ENCODE measurements at places on chromosomes 2 and 18. TPM values are rescaled to one million over a fixed set of nuclear protein-coding genes. Genes with fewer than 3 reads are reported as not detected.

The LOXHD1 gene
- 0.16 TPM for total RNA-seq

The SERPINB11 gene
- 0.45 TPM for total RNA-seq

The RAB17 gene
- 4.9 TPM for total RNA-seq

The RGPD4 gene
- total RNA-seq, result 0.08 TPM

The IL1RN gene
- total RNA-seq, result 135 TPM

The AKAIN1 gene
- not detected for total RNA-seq

The PDE1A gene
- 2.6 TPM for total RNA-seq

The XPO1 gene
- 136 TPM for total RNA-seq

The CTAGE1 gene
- not detected for total RNA-seq

The CNDP1 gene
- 0.97 TPM for total RNA-seq

The ACMSD gene
- total RNA-seq, result 0.56 TPM

The DCC gene
- total RNA-seq, result 0.16 TPM

The COL6A3 gene
- total RNA-seq, result 79.2 TPM

The CHN1 gene
- total RNA-seq, result 2.5 TPM

The FAP gene
- total RNA-seq, result 4.5 TPM

The ASB3 gene
- total RNA-seq, result 10.8 TPM

The GALR1 gene
- 0.16 TPM for total RNA-seq

The MATN3 gene
- total RNA-seq, result 0.72 TPM

The ADRA2B gene
- total RNA-seq, result 0.93 TPM

The ITGB6 gene
- total RNA-seq, result 10.4 TPM

DNA sequence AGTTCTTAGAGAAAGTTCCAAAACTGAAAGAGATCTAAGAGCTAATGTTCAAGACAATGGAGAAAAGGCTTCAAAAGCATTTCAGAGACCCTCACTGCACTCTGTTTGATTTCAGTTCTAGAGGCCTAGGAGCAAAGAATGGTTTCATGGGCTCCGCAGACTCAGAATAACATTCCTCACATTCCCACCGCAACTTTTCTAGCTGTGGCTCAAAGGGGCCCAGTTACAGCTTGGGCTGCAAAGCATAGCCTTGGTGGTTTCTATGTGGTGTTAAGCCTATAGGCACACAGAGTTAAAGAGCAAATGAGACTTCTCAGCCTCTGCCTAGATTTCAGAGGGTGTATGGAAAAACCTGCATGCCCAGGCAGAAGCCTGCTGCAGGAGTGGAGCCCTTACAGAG is 73.0 kb downstream of the FSIP2 start:
- no peak for DNase-seq

DNA sequence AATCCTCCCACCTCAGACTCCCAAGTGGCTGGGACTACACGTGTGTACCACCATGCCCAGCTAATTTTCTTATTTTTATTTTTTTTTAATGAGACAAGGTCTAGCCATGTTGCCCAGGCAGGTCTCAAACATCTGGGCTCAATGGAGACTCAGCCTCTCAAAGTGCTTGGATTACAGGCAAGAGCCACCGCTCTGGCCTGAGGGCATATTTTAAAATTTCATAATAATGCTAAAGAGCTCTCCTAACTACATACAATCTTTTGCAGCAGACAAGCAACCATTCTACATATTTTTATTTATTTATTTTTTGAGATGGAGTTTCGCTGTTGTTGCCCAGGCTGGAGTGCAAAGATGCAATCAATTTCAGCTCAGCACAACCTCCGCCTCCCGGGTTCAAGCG is 207.0 kb downstream of the RAB3GAP1 start:
- no peak for DNase-seq

- no peak for DNase-seq
Observed at GRCh38 chr18:31578126-31578525, 13.6 kb upstream of the TTR start.

DNA sequence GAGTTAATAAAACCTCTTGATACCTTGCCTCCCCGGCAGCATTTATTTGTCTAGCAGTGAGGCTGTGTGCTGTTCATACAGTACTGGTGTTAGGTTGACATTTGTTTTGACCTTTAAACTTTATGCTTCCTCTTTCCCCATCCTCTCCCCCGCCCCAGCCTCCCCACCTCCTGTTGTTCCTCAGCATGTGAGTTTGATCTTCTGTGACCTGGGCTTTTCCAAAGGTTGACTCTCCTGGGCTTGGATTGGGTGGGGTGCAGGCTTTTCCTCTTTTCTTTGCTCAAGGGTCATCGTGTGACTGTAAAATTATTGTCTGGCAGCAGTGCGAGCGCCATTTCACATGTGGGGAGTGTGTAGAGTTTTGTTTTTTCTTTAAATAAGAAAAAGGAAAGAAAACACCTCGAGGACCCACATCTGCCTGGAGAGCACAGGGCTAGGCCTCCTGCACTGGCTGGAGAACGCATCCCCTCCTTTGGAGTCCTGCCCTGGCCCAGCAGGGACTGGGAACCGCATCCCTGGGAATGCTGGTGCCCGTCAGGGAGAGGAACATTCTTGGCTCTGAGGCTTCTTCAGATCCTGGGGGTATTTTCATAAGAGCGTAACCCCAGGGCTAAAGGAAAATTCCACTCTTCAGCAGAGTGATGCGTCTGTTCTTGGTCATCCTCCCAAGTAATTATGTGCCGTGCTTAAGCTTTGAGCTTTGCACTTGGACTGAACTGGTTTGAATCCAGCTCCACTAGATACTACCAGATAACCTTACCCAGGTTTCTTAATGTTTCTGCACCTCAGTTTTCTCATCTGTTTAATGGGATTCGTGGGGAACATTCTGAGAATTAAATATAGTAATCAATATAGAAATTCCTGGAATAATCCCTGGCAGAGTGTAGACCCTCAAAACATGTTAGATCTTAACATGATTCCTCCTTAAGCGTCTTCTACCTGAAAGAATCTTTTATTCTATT is 91.5 kb downstream of the SETBP1 start:
- no peak for DNase-seq

DNA sequence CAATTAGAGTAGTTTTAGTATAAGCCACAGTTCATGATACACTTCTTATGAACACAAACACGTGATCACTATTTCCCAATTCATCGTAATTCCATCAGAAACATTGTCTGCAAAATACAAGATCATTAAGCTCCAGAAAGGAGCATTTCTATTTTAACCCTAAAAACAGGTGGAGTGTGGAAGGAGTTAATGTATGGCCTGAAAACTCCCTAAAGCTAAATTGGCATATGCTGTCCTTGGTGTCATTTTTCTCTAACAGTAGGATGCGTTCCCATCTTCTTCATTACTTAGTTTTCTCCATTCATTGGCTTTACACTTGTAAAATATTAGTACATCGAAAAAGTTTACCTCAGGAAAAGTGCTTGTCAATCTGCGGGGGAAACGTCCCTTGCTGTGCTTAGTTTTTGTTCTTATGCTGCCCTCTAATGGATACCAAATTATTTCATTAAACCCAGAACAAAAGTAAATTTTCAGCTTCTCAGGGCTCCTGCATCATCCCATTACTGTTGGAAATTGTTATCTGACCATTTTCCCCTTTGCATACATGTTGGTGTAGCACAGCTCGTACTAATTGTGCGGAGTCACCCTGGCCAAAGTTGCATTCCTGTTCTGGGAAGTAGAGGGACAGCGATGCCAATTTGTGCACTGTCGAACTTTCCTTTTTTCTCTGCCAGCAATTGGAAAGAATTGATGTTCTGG is 153.4 kb downstream of the GPD2 start:
- no peak for DNase-seq

GRCh38 chr18:62979176-62979575 is 263.8 kb downstream of the PHLPP1 start:
- no peak for DNase-seq

GRCh38 chr2:22991844-22992243 is 393.1 kb upstream of the KLHL29 start:
- DNase-seq, result no peak

GRCh38 chr2:129887688-129888266 is 91.7 kb upstream of the RAB6C start:
- no peak for DNase-seq

DNA sequence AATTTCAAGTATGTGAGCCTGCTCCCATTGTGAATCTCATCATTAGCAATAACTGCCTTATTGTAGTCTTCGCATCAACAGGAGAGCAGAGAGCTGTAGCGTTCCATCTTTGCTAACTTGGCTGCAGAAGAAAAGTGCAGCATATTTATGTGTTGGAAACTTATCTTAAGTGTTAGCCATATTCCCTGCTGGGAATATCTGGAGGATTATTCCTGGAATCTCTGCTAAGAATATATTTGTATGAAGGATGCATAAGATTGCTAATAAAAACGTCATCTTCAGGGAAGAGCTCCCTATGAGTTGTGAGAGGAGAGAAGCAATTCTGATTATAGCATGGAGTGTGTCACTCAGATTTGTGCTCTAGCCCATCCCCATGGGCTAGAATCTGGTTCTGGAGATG is 115.1 kb upstream of the REG3G start:
- DNase-seq, result no peak

GRCh38 chr2:30041884-30042283 is 104.9 kb upstream of the YPEL5 start:
- DNase-seq, result no peak

DNA sequence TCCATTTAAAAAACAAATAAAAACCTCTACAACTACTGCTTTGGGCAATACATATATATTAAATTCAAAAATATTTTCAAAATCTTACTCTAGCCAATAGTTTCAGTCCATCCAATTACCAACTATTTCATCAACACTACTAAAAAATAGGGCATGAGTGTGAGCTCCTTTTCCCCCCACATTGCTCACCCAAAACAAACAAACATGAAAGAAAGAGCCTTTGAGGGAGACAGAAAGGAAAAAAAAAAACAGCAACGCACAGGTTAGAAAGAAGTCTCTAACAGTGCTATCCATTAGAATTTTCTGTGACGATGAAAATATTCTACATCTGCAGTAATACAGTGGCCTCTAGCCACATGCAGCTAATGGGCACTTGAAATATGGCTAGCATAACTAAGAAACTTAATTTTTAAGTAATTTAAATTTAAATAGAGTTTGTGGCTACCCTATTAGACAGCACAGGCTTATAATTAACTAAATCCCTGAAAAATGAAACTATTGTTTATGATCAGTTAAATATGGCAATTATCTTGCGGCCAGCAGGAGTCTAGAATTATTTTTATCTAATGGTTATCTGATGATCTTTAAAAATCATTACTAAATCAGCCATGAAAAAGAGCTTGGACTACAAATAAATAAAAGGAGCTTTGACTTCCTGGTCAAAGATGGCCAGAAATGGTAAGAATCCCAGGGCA is 59.2 kb downstream of the RBMS1 start:
- no peak for DNase-seq

GRCh38 chr2:18648161-18648560 is 58.8 kb upstream of the NT5C1B start:
- DNase-seq, result no peak

DNA sequence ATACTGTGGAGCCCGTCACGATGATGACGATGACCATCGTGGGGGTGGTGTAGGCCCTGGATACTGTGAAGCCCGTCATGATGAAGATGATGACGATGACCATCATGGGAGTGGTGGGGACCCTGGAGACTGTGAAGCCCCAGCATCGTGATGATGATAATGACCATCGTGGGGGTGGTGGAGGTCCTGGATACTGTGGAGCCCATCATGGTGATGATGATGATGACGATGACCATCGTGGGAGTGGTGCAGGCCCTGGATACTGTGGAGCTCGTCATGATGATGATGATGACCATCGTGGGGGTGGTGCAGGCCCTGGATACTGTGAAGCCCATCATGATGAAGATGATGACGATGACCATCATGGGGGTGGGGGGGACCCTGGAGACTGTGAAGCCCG is 81.0 kb upstream of the SALL3 start:
- DNase-seq, result no peak

GRCh38 chr2:1640301-1641135 is 103.8 kb downstream of the PXDN start:
- peak; percentile 32 for DNase-seq

GRCh38 chr2:23286758-23287704 is 97.9 kb upstream of the KLHL29 start:
- DNase-seq, result no peak

- no peak for DNase-seq
Observed at GRCh38 chr2:146873646-146874259, 971.1 kb upstream of the ACVR2A start.

DNA sequence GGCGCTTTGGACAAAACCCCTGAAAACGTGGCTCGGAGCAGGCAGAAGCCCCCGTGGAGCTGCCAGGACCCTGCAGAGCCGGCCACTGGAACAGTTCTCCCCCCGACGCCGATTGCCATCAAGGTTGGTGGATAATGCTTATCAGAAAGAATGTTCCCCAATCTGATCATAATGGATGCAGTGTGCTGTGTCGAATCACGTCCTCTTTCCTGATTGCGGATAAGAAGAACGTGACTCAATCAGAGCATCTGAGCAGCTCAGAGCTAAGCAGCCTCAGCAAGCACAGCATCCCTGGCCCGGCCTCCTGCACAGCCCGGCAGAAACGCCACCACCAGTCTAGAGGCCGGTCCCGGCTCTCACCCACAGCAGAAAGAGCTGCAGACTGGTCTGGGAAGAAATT is 488.0 kb downstream of the EIPR1 start:
- DNase-seq, result no peak

DNA sequence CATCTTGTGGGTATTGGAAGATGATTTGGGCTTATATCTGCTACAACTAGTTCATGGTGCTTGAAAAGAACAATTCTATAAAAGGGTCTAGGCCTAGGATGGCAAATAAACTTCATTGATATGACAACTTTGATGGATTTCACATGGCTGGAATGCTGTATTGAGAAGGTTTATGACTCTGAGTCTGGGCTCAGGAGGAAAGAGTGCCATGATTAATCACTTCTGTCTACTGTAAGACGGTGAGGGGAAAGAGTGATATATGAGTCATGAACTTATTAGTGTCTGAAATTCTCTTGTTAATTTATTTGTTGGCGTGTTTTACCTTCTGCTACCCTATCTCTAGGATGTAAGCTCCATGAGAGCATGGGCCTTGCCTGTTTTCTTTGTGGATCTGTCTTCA is 17.0 kb upstream of the ADCYAP1 start:
- no peak for DNase-seq

DNA sequence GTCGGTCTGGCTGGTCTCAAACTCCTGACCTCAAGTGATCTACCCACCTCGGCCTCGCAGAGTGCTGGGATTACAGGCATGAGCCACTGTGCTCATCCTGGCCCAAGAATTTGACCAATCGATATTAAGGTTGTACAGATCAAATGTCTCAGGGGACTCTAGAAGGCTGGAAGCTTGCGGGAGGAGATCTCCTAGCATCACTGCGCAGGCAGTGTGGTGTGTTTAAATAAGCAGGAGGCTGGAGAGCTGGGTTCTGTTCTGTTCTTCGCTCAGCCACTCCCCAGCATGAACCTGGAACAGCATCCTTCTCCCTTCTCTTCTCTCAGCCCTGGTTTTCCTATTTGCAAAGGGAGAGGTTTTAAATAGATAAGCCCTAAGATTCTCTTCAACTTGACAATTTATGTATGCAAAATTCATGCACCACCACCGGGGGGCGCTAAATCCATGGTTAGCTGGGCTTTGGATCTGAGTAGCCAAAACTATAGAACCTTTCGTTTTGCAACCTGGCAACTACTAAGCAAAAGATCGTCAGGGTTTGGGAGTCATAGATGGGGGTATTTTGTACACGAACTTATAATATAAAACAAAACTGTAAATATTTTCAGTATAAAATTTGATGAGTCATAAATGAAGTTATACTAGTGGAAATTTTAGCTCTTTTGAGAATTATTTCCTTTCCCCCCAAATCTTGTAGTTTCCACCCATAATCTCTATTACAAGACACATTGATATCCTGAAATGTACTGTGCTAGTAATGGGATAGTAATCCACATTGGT is 60.6 kb downstream of the SLC16A14 start:
- DNase-seq, result peak; percentile 80

- no peak for DNase-seq
Observed at GRCh38 chr18:75438891-75439290, 11.4 kb upstream of the SMIM21 start.

All from suprapubic skin (tissue), 4 donors.